Caudate nucleus (tissue), 63 donors: ENCODE measurements at places on chromosomes 4 and X.

DNA sequence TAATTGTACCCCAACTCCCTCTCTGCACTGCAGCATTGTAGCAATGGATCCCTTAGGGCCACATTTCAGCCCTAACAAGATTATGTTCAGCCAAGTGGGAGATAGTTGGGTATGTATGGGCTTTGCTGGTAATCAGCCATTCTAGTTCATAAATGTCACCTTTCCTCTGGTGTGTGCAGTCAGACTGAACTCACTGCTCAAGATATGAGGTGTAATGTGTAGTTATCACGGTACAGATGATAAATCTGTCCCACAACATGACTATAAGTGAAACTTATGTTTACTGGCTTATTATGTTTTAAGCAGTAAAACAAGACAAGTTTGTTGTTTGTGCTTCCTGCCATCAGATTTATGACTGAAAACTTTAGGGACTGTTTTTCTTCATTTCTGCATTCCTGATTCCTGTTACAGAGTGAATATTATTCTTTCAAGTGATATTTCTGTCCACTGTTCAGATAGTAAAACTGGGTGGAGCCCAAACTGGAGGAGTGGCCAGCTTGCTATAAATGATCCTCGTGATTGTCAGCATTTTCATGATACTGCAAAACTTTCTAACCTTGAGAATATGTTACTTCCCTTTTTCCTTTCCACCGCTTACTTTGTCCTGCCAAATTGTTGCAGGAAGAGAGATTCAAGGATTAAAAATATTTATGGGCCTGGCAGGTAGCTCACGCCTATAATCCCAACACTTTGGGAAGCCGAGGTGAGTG is 44.9 kb downstream of the ANAPC4 start:
- no peak for DNase-seq

DNA sequence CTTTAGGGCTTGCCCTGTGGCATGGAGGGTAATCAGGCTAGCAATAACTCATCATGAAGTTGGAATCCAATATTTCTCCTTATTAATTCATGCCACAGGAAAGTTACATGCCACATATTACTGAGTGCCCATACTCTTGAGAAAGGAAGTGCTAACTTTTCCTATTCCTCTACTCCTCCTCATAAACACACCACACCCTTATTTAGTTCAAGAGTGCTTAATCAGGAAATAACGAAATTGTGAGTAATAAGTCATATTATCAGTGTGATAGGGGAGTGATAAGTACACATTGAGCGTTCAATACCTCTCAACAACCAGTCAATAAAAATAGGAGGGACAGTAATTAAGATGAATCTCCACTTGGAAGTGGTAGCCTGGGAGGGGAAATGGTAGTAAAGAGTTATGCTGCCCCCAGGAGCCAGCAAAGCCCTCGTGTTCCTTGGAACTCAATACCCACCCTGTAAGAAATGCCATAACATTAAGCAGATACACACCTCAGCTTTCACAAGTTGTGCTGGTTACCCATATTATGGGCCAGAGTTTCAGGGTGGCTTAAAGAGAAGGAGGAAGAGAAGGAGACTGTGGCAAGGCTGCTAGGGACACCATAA is 410.0 kb upstream of the NR3C2 start:
- DNase-seq = no peak

DNA sequence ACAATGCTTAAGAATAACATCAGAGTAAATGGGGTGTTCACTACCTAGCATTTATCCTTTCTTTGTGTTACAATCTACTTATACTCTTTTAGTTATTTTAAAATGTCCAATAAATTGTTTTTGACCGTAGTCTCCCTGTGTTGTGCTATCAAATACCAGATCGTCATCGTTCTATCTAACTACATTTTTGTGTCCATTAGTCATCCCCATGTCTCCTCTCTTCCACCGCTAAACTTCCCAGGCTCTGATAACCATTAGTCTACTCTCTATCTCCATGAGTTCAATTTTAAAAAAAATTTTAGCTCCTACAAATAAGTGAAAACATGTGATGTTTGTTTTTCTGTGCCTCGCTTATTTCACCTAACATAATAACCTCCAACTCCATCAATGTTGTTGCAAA is 381.9 kb downstream of the PRDM5 start:
- no peak for DNase-seq

GRCh38 chr4:154078504-154079350 is 289.8 kb upstream of the SFRP2 start:
- DNase-seq = no peak

GRCh38 chr4:108950158-108950915 is 187.5 kb upstream of the ETNPPL start:
- no peak for DNase-seq

DNA sequence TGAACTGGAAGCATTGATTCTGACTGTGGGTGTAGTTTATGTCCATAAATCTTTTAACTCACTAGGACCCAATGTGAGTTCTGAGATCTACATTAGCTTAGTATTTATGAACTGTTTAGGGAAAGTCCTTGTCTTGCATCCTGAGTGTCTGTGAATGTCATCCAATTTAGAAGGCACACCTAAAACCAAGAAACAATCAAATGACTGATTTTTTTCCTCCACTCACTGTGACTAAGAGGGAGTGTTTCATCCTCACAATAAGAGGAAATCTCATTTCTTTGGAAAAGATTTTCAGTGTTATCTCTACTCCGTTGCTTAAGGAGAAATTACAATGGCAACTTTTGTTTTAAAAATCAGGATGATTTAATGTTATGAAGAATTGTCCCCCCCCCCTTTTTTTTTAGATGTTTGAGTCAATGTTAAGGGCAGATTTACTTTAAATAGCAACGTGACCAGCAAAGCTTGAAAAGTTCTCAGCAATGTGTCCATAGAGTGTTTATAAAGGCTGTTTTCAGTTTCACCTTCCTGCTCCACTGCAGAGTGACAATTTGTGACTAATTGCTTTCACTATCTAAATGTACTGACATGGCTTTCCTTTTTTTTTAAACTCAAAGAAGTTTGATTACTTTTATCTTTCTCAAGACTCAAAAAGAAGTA is 173.0 kb downstream of the SPCS3 start:
- DNase-seq = no peak

DNA sequence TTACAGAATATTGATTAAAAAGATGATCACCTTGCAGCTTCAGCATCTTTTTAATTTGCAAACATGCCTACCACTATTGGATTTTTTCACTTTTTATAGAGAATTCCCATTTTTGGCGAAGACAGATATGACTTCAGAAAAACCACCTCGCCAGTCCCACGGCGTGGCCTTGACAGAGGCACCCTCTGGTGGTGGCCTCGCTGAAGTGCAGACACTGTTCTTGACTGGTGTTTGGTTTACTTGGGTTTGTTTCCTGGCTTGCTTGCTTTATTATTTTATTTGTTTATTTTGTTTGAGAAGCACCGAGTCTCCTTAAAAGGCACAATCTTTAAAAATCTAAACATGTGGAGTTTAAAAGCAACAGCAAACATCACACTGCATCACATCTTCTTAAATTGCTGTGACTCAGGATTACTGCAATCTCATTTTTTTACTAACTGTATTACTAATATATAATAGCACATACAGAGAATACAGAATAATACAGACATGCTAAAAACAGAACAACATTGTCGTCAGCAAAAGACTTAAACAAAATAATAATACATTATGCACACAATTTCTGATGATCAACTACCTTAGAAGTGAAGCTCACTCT is 13.1 kb upstream of the AMTN start:
- no peak for DNase-seq

DNA sequence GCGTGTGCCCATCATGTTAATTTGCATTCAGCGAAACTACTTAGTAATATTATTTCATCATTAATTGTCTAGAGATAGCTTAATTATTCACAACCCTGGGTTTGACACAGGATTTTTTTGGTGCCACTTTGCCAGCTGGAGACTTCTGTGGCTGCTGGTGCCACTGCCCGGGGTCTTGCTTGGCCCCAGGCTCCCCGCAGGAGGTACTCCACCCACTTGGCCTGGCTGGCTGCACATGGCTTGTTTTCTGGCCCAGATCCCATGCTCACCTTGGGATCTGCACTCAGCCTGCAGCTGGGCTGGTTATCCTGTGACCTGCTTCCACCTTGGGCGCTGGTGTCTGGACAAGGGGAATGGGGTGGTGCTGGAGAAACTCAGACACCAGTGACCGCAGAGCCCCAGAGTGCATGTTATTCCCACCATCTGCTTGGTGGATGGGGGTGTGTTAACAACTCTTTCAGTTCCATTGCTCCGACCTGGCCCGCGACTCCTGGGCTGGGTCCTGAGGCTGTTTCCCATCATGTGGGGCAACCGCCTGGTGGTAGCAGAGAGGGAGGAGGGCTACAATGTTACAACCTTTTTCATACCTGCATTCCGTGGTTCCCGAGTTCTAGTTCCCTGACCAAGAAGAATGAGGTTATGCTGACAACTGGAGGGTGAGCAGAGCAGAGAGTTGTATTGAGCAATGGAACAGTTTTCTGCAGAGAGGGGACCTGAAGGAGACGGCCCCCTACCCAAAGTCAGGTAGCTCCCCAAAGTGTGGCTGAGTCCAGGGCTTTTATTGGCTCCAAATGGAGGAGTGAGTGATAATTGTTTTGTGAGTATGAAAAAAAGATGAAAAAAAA is 1950.0 kb upstream of the IGFBP7 start:
- DNase-seq = no peak

DNA sequence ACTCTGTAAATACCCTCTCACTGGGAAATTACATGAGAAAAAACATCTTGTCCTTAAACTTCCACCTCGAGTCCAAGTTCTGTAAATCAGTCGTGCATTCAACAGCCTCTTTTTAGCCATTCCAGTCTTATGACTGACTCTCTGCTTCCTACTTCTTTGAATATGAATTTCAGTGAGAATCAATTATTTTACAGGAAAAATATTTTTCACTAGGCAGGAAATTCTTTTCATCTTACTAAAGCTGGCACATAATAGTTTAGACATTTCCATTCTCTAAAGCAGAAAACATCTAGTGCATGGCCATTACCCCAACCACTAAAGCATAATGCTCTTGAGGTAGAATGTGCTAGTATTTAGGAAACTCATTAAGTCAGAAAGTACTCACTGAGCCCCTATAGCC is 565.7 kb upstream of the FAT1 start:
- no peak for DNase-seq

DNA sequence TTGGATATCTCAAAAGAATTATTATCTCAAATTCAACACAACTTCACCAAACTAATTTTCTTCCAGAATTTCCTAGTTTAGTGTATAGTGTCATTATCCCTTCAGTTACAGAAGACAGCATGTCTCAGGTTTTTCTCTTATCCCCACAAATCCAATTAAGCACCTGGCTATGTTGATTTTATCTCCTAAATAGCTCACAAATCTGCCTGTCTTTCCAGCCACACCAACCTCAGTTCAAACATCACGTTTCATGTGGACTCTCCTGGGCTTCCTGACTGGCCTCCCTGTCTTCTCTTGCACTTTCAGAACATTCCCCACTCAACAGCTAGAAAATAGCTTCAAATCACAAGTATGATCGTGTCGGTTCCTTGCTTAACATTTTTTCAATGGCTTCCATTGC is 14.8 kb downstream of the STK32B start:
- DNase-seq = no peak
